ENCODE measurements at places on chromosomes 1 and 21.

- DNase-seq = no peak
Measured at GRCh38 chr1:182601416-182601786, 2.8 kb downstream of the RGS16 start.

- DNase-seq = no peak
Measured at GRCh38 chr1:98336472-98337083, 324.9 kb upstream of the SNX7 start.

GRCh38 chr1:44644806-44645205 lies 29.5 kb downstream of the TMEM53 start:
- no peak for DNase-seq

GRCh38 chr1:108534759-108535158 lies 25.1 kb upstream of the EEIG2 start:
- no peak for DNase-seq

DNA sequence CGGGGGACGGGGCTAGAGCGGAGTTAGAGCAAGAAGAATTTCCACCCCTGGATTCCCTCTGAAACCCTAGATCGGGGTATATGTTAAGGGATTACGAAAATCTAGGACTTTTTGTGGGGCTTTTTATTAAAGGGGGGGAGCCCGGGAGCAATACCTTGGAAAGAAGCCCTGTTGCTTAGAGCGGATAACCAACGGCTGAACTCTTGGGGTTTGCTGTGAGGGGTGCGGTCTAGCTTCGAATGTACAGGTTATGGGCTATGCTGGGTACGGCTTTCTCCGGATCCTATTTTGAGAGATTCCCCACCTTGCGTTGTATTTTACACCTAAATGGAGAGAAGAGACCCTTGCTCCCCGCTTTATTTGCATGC lies 626 bp downstream of the DYRK3 start:
- no peak for DNase-seq

- DNase-seq = no peak
Measured at GRCh38 chr1:215889871-215890270, 322.8 kb downstream of the KCTD3 start.

DNA sequence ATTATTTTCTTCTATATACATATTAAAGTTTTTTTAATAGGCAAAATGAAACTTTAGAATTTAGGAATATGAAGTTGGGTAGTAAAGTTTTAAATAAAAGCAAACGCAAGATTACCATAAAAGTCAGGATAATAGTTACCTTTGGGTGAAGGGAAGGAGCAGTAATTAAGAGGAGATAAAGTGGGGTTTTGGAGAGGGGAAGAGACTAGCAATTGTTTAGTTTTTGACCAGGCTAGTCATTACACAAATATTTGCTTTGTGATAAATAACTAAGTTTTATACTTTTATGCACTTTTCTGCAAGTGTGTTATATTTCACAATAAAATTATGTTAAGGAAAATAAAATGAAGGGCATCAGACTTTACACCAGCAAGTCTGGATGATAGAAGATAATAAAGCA lies 27.7 kb upstream of the GUCA2B start:
- DNase-seq = no peak

DNA sequence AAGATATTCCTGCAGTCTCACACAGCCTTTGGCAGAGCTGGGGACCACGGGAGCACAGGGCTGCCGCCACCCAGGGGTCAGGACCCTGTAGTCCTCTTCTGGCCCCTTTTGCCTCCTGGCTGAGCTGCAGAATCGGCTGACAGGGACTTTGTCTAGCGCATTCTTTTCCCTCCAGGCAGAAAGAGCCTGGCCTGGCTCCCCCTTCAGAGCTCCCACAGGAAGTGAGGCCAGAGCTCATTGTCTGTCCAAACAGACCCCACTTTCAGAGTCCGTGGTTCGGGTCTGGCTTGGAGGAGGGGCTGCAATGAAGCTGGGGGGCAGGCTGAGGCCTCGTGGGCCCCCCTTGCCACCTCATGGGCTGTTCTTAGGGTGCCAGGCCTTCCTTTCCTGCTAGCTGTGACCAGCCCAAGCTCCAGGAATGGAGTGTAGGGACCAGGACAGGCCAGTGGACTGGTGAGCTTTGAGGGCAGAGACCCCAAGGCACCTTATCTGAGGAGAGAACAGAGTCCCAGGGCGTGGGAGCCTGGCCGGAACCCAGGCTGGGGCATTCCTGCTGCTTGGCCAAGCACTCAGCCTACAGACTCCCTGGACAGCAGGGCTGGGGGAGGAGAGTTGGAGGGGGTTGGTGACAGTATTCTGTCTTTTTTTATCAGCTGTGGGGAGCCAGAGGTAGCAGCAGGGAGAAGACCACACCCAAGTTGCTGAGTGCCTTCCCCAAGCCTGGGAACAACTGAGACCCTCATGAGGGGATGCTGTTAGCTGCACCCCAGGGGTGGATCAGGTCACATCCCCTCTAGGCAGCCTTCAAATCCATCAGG lies 4.7 kb downstream of the CELSR2 start:
- DNase-seq = no peak

DNA sequence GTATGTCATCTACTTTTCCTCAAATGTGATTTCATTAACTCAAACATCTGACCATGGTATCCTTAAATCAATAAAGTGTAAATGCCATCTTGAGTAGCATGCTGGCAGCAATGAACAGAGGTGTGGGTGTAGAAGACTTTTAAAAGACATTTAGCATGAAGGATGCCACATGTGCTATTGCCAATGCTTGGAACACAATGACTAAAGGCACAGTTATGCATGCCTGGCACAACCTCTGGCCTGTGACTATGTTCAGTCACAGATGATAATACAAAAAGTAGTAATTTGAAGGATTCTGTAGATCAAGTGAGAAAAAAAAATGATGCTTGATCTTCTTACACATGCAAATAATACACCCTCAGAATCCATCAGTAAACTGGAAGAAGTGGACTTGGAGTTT lies 938.9 kb upstream of the ADGRL4 start:
- no peak for DNase-seq

DNA sequence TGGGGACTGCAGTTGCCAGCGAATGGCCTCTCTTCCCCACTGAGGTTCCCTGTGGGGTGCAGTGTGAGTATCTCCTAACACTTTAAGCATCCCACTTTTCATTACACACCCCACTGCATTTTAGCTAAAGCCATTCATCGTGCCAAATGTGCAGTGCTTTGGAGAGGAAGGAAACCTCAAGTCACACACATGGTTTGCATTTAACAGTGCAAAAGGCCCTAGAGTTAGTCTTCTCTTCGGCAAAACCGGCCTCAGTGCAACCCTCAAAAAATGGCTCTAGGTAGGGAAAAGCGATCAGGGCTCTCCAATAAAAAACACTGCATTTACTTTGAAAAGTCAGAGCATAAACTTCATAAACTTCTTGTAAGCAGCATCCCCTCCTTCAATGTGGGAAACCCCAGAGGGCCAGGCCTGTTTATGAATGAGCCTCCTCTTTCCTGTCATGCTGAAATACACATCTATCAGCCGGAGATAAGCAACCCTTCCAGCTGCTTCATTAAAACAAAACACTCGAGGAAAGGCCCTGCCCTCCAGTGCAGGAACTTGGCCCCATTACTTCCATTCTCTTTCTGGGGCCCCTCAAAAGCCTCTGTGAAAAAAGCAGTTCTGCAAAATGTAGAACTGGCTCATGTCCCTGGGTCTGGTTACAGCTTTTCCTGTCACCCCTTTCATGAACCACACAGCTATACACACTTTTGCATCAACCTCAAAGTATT lies 184.0 kb downstream of the CDC7 start:
- DNase-seq = no peak

GRCh38 chr1:210363119-210363518 lies 34.4 kb downstream of the HHAT start:
- no peak for DNase-seq

GRCh38 chr1:50913954-50914353 lies 46.1 kb downstream of the FAF1 start:
- no peak for DNase-seq

GRCh38 chr1:226798427-226799411 lies 59.6 kb upstream of the ITPKB start:
- DNase-seq = peak; percentile 24

- no peak for DNase-seq
Measured at GRCh38 chr21:34008618-34009017, 64.8 kb upstream of the MRPS6 start.

- no peak for DNase-seq
Measured at GRCh38 chr1:157485793-157486192, 66.5 kb downstream of the FCRL5 start.

- no peak for DNase-seq
Measured at GRCh38 chr1:168093616-168094015, 43.1 kb downstream of the GPR161 start.

DNA sequence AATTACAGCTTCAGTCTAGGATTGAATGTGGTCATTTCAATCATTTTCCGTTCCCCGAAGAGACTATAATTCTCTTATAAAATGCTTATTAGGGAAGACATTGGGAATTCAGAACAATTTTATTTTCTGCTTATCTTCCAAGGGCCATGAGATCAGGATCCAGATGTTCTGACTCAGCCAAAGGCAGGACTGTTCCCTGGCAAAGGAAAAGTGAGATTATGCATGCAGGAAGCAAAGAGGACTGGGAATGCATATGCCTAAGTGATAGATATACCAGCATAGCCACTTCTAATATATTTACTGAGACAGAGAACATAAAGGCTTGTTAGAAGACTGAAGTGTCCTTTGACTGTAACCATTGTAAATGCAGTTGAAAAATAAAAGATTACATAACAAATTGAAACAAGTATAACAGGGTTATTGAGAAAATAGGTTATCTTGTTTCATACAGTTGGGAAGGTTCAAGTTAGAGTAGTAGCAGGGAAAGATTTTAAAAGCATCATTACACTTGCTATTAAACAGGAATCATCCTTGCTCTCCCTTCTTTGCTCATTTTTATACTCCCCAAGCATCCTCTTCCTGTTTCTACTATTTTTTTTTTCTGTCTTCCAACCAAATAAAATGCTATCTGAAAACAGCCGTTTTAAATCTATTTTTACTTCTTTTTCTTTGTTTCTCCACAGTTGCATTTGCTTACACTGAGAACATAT lies 439.6 kb upstream of the ADAMTS5 start:
- no peak for DNase-seq

DNA sequence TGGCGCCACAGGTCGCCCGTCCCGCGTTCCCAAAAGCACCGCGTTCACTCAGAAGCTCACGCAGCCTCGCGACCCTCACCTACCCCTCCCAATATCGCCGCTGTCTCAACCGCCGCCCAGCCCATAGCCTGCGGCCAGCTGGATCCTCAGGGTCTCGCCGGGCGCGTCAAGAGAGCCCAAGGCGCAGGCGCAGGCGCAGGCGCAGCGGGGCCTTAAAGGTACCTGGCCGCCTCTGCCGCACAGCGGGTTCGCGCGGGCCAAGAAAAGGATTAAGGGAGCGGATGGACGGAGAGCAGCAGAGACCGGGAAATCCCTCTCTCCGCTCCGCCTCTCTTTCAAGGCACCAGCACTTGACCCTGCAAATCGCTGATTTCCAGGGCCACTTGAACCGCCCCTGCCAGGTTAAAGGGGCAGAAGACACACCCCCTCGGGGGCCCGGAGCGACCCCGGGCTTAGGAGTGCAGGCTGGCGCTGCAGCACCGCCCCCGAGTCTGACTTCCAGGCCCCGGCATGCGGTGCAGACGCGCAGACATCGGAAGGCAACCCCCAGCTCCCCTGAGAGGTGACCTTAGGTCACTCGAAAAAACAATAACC lies at the start of gene NBPF20:
Gene NBPF20, minus strand, starts transcription at position 168 of the 594 bp plus-strand sequence. CDS start 20,331 bp downstream, outside the sequence.
- peak; percentile 66 for DNase-seq

GRCh38 chr1:241641773-241642592 lies 1.8 kb upstream of the CHML start:
- no peak for DNase-seq

- no peak for DNase-seq
Measured at GRCh38 chr21:36509973-36510664, 30.2 kb upstream of the CLDN14 start.

GRCh38 chr21:42195378-42196031 lies 23.4 kb upstream of the ABCG1 start:
- no peak for DNase-seq

DNA sequence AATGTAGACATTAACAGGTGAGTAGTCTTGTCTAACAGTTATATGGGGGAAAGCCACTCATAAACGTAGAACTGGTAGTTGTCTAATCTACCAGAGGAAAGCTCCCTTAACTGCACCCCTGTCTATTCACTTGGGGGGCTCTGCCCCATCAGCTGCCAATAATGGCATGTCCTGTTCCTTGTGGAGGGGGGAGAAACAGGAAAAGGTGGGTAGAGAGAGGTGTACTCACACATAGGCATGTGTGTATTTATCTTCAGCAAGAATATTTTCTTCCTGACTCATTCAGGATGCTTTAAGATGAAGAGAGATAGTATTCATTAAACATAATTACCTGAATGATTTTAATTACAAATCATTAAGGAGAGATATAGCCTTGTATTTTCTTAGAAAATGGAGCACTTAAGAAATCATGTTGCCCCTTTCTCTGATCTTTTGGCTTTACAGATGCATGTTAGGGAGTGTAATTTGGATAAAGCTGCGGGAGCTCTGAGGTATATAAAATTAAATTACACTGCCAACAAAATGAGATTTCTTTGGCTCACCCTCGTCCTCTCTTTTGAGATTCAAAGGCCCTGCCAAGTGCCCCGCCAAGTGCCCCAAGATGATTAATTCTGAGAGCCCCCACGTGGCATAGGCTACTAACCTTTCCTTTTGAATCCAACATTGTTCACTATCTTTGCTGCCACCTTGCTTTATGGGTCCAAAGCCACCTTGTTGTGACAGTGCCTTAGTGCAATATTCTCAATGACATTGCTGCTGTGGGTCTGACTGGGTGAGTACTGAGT lies 286.3 kb upstream of the LYPLAL1 start:
- no peak for DNase-seq

- no peak for DNase-seq
Measured at GRCh38 chr1:200314085-200314750, 95.6 kb downstream of the ZNF281 start.

GRCh38 chr21:19123525-19123924 lies 719.9 kb upstream of the TMPRSS15 start:
- no peak for DNase-seq

- DNase-seq = no peak
Measured at GRCh38 chr21:45897191-45898027, 84.2 kb upstream of the COL6A1 start.

DNA sequence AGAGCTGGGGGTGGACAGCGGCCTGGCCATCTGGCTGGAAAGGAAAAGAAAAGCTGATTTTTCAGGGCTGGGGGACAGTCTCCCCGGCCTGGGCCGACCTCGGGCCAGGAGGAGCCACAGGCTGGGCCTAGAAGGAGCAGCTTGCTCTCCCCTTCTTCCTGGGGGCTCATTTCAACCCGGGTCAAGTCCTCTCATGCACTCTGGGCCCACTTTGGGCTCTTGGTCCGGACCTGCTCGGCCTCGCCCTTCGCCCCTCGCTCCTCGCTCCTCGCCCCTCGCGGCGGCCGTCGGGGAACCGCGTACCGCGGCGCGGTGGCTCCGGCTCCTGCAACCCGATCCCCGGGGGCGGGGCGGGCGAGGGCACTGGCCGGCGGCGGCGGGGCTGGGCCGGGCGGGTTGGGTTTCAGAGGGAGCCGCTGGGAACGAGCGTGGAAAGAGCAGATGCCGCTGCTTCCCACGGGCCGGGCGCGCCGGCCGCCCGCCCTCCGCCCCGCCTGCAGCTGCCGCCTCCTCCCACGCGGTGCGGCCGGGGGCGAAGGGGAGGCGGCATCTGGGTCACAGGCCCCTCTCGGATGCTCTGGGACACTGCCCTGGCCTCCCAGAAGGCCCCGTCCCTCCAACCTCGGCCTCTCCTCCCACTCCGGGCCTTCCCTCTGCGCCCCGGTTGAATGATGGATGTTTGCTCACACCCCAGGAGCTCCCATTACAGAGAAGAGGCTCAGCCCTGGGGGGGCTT lies 6.6 kb downstream of the HEYL start:
- DNase-seq = no peak

Data from stimulated activated CD8-positive, alpha-beta memory T cell treated with anti-CD3 and anti-CD28 coated beads, Interleukin-4, amount 100 ng/mL, for 1 hour (primary cell).